C1 segment of cervical spinal cord (tissue), 14 donors: ENCODE measurements at places on chromosomes 1 and 21.

GRCh38 chr1:4404854-4405590 lies 249.4 kb upstream of the AJAP1 start:
- DNase-seq: no peak

- DNase-seq: no peak
Measured at GRCh38 chr1:48760857-48761256, 15.8 kb downstream of the BEND5 start.

GRCh38 chr1:61077676-61078541 lies 4.5 kb upstream of the NFIA start:
- DNase-seq: peak; percentile 75

GRCh38 chr1:28122183-28122582 lies 33.8 kb upstream of the EYA3 start:
- DNase-seq: no peak

- no peak for DNase-seq
Measured at GRCh38 chr1:7916501-7916830, 24.2 kb downstream of the TNFRSF9 start.

DNA sequence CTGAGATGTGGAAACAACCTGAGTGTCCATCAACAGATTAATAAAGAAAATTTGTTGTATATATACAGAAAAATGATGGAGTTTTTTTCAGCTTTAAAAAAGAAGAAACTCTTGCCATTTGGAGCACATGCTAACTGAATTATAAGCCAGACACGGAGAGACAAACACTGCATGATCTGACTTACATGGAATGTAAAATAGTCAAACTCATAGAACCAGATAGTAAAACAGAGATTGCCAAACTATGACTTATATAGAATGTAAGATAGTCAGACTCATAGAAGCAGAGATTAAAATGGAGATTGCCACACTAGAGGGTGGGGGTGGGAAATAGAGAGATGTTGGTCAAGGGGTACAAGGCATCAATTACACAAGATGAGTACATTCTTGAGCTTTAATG lies 1786.6 kb downstream of the PLA2G4A start:
- no peak for DNase-seq

GRCh38 chr1:185679220-185679619 lies 55.0 kb upstream of the HMCN1 start:
- no peak for DNase-seq

DNA sequence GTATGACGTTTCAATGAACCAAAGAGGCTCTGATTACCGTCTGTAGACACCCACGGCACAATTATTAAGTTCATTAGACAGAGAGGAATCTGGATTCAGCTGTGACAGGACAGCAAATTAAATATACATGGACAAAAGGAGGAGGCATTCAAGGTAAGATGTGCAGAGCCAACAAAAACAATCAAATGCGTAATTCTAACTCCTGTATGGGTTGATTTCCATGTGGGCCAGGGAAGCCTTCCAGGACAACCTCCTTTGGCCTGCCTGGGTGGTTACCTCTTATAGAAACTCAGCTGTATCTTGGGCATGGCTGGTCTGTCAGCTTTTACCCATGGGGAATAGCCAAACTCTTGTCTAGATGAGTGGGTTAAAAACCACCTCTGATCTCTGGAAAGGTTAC lies 43.8 kb downstream of the CCN1 start:
- no peak for DNase-seq

DNA sequence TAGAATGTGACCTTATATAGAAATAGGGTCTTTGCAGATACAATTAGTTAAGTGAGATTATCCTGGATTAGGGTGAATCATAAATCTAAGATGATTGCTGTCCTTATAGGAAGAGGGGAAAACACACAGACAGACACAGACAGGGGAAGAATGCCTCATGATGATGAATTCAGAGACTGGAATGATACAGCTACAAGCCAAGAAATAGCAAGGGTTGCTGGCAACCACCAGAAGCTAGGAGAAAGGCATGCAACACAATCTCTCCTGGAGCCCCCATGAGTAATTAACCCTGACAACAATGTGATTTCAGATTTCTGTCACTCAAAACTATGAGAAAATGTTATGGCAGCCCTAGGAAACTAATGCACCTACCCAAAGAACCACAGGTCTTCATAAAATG lies 19.1 kb upstream of the PPIH start:
- no peak for DNase-seq

- no peak for DNase-seq
Measured at GRCh38 chr1:65432918-65433317, 12.4 kb downstream of the LEPR start.

DNA sequence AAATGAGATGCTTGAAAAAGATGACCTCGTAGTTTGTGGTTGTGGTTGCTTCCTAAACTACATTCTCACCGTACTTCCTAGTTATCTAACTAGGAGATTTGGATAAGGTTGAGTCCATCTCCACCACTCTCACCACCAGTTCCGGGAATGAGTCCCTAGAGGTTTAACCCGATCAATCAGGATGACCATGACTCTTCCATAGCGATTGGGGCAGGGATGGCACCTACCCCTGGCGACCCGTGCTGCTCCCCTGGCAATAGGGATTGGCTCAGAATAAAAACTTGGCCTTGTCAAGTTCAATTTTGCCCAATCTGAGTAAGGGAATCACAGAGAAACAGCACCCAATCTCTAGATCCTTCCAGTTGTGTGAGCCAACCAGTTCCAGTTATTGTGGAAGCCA lies 2.7 kb upstream of the MIS18A start:
- no peak for DNase-seq
